ENCODE measurements at places on chromosomes 16 and 17.

DNA sequence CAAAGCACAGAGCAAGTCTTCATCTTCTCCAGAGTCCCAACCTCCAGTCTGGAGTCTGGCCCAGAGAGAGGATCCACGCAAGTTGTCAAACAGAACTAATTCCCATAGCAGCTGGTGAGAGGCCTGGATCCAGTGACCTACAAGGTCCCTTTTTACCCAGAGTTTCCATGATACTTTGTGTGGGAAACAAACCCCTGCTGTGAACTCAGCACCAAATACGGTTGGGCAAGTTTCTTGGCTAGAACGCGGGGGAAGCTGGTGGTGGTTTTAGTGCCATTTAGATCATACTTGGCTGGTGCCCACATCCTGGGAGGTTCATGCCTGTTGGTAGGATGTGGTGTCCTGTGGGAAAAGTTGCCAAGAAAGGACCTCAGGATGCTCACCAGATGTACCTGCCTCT lies 18.1 kb downstream of the TMC7 start:
- DNase-seq = no peak

- DNase-seq = no peak
Measured at GRCh38 chr16:25014500-25015147, 545 bp downstream of the ARHGAP17 start.

- no peak for DNase-seq
Measured at GRCh38 chr17:16398270-16399267, 16.8 kb upstream of the TRPV2 start.

- DNase-seq = no peak
Measured at GRCh38 chr17:83053739-83054451, 25.5 kb upstream of the METRNL start.

GRCh38 chr17:74290340-74290739 lies 16.3 kb downstream of the DNAI2 start:
- DNase-seq = no peak

GRCh38 chr16:49497466-49497865 lies 123.9 kb downstream of the C16orf78 start:
- DNase-seq = no peak

GRCh38 chr17:71192848-71193247 lies 928.0 kb upstream of the SOX9 start:
- no peak for DNase-seq

DNA sequence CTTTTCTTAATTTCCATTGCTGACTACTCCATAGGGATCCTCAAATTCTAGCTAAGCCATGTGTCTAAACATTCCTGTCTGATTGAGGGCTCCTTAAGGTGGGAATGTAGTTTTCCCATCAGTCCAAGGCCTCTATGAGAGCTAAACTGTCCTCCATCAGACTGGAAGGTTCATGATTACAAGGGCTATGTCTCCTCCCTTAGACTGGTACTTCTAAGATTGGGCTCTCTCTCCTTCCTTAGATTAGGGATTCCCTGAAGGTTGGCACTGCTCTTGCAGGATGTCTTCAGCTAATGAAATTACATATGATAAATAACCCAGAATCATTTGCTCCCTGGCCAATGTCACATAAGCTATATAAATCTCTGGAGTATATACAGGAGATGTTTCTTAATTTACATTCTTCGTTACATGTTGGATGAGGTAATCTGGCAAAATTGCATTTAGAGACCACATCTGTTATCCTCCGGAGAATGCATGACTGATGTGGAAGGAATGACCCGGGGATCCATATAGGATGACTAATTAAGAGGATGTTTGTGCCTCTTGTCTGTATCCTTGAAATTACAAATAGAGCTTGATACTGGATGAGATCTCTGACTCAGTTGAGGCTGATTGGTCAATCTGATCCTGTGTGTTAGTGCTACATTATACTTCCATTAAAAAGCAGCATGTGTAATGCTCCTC lies 14.2 kb downstream of the B4GALNT2 start:
- no peak for DNase-seq

DNA sequence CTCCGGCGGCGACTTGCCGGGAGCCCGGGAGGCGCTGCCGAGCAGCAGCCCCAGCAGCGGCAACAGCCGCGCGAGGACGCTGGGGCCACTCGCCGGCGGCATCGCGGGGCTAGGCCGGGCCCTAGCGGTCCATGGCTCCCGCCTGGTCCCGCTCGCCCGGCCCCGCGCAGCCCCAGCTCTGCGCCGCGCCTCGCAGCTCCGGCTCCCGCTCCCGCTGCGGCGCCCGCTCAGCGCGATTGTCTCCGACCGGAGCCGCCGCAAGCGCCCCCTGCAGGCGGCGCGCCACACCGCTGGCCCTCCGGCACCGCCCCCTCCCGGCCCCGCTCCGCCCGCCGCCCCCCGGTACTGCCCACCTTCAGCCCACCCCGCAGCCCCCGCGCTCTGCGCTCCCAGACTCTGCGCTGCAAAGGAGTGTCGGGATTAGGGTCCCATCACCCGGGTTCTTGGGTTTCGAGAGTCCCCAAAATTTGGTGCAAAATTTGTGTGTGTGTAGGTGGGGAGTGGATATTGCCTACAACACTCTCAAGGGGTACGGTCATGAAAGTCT lies at the start of gene FAM171A2:
TSS of gene FAM171A2 (minus strand) at position 241 of the 547 bp plus-strand sequence. CDS start at position 102, 139 bp downstream.
- peak; percentile 48 for DNase-seq

DNA sequence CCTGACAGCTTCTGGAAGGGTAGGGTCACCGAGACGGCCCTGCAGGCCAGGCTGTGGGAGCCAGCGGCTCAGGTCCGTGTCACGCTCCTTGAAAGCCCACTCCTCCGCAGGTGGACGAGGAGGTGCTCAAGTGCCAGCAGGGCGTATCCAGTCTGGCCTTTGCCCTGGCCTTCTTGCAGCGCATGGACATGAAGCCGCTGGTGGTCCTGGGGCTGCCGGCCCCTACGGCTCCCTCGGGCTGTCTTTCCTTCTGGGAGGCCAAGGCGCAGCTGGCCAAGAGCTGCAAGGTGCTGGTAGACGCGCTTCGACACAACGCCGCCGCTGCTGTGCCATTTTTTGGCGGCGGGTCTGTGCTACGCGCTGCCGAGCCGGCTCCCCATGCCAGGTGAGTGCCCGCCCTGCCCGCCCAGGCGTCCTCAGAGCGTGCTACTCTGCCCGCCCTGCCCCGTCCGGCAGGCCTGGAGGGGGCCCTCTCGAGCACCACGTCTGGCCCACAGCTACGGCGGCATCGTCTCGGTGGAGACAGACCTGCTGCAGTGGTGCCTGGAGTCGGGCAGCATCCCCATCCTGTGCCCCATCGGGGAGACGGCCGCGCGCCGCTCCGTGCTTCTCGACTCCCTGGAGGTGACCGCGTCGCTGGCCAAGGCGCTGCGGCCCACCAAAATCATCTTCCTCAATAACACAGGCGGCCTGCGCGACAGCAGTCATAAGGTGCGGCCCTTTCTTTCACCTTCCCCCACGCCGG lies 1.3 kb downstream of the NAGS start:
- no peak for DNase-seq

GRCh38 chr17:80284631-80285030 lies 24.0 kb downstream of the RNF213 start:
- no peak for DNase-seq

GRCh38 chr17:39318636-39319035 lies 82.8 kb downstream of the FBXL20 start:
- DNase-seq = no peak

DNA sequence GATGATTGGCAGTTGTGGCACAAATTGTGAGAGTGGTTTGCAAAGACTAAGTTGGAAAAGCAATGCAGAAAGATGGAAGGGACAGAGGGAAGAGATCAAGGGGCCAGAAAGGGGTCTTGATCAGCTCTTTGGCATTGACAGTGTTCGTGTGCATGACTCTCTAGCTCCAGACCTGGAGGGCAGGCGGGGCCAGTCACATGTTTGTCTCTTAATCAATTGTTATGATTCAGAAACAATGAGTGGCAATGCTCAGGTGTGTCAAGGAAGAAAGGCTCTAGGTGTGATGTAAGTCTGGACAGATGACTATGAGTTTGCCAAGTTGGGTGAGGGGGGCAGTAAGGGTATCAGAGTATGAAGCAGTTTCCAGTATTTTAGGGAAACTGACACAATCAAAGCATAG lies 32.1 kb downstream of the WSB1 start:
- DNase-seq = no peak

GRCh38 chr17:30422171-30422570 lies 43.4 kb downstream of the CPD start:
- DNase-seq = no peak

DNA sequence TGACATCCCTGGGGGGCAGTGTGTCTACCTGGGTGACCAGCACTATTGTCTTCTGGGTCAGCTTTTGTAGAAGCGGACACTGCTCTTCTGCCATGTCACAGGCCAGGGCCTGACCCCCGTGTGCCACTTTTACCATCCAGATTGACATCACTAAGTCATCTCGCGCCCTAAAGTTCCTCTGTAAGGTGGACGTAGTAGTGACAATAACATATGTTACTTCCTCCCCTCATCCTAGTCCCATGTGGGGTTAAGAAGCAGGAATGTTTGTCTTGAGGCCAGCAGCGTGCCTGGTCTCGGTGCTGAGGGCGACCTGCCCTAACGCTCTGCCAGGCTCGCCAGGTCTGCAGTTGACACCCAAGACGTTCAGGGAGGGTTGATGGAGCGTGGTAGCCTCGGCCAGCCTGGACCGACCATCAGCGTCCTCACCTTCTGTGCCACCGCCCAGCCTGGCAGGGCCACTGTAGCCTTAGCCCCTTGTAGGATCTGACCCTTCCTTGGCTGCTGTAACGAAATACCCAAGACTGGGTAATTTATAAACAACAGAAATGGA lies 20.7 kb downstream of the GAA start:
- no peak for DNase-seq

- no peak for DNase-seq
Measured at GRCh38 chr17:5931616-5932015, 138.6 kb upstream of the WSCD1 start.

DNA sequence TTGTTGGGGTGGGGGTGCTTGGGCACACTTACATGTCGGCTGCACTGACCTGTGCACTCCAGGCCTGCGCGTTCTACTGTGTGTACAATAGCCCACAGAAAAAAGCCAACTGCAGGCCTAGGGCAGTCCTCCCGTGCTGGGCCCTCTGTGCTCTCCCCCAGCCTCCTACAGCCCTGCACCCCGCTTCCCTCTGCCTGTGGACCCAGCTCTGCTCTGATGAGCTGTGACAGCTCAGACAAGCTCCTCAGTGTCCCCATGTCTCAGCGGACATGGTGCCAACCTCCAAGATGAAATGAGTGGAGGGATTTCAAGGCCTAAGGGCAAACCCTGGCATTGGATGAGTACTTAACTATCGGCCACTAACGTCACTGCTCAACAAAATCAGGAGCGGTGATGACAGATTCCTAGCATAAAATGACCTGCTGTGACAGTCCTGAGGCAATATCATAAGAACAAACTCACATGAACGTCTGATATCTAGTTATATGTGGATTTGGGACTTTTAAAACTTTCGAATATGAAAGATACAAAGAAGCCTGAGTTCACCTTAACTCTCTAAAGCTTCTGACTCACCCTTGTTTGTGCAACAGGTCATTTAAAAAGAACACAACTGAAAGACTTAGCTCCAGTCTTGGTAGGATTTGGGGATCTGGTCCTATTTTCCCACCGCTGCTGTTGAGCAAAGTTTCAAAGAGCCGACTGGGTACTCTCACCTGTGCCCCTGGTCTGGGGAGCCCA lies 34.7 kb downstream of the CCDC57 start:
- no peak for DNase-seq

DNA sequence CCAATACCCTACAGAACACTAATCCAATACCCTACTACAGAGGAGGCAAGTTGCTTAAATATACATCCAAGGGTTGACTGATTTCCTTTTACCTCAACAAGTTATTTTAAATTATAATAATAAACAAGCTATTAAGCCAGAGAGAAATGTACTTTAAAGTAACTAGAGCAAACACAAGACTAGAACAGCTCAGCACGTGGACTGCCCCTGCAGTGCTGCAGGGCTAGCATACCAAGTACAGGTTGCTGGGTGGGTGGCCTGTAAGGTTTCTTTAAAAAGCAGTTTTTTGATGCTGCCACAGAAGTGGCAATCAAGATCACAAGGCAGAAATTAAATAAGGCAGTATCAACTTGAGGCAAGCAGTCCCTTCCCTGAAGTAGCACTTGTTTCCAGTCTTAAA lies 63.5 kb downstream of the PARN start:
- DNase-seq = no peak

DNA sequence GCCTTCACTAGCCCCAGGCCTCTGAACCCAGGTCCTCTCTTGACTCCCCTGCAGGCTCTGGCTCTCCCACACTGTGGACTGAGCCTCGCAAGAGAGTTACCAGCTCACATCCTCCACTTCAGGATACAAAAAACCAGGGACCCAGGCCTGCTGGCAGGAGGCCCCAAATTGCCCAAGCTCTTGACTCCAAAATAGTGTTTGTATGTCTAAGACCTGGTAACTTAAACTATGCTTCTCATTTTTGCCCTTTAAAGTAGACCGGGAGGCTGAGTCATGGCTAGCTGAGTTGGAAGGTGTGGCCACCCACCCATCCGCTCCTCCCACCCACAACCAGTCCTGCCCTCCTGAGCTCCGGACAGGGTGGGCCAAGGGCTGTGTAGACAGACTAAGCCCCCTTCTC lies 250.0 kb downstream of the SOX9 start:
- no peak for DNase-seq

DNA sequence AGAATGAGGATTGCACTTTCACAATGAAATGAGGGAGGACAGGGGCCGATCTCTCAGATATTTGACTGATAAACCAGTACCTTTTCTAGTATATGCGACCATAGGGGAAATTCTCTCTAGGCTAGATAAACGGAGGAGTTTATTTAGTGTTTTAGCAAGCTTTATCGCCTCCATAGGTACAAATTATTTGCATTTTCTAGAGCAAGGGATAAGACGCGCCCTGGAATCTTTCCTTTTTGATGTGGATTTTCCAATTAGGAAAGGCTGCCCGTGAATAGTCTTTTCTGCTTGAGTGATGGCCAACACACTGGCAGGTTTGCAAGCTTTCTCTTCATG lies 351 bp upstream of the GDPD1 start:
- no peak for DNase-seq

GRCh38 chr17:32141258-32141657 lies 1.0 kb upstream of the RHOT1 start:
- no peak for DNase-seq

- no peak for DNase-seq
Measured at GRCh38 chr17:29066606-29067005, 23.7 kb downstream of the PIPOX start.

DNA sequence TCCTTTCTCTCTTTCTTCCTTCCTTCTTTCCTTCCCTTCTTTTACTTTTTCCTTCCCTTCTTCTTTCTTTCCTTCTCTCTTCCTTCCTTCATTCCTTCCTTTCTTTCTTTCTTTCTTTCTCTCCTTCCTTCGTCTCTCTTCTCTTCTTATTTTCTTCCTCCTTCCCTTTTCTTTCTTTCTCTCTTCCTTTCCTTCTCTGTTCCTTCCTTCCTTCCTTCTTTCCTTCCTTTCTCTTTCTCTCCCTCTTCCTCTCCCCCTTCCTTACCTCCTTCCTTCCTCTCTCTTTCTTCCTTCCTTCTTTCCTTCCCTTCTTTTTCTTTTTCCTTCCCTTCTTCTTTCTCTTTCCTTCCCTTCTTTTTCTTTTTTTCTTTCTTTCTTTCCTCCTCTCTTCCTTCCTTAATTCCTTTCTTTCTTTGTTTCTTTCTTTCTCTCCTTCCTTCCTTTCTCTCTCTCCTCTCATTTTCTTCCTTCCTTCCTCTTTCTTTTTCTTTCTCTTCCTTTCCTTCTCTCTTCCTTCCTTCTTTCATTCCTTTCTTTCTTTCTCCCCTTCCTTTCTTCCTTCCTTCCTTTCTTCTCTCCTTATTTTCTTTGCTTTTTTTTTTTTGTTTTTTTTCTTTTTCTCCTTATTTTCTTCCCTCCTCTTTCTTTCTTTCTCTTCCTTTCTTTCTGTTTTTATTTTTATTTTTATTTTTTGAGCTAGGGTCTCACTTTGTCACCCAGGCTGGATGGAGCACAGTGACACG lies 22.8 kb downstream of the GPR142 start:
- no peak for DNase-seq

- DNase-seq = no peak
Measured at GRCh38 chr17:51734462-51734861, 424.1 kb downstream of the CA10 start.
